ENCODE measurements at places on chromosomes 5 and 9.

GRCh38 chr5:126464016-126464415 lies 40.8 kb downstream of the GRAMD2B start:
- no peak for DNase-seq

DNA sequence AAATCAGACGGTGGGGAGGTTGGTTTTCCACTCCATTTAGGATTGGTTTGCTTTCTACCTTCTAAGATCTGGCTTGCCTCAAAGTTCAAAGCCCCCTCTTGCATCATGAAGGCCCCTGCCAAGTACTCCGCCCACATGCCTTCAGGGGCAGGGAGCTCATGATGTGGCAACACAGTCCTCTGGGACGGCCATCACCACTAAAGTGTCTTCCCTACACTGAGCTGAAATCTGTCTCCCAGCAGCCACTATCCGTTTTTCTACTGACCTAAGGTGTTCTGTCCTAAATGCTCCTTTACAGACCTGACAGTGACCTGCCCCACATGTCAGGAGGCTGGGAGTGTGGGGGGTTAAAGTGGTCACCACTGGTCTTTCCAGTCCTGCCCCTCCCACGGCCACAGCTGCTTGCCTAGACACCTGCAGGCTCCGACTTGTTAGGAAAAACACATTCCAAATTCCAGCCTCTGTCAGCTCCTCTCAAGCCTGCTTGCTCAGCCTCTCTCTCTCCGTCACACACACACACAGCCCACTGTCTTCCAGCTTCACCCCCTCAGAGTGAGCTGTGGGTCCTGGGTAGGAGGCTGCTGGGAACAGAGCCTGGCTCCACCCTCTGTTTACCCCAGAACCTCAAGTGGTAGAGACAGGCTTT lies 44.9 kb downstream of the SHB start:
- DNase-seq = peak; percentile 81

DNA sequence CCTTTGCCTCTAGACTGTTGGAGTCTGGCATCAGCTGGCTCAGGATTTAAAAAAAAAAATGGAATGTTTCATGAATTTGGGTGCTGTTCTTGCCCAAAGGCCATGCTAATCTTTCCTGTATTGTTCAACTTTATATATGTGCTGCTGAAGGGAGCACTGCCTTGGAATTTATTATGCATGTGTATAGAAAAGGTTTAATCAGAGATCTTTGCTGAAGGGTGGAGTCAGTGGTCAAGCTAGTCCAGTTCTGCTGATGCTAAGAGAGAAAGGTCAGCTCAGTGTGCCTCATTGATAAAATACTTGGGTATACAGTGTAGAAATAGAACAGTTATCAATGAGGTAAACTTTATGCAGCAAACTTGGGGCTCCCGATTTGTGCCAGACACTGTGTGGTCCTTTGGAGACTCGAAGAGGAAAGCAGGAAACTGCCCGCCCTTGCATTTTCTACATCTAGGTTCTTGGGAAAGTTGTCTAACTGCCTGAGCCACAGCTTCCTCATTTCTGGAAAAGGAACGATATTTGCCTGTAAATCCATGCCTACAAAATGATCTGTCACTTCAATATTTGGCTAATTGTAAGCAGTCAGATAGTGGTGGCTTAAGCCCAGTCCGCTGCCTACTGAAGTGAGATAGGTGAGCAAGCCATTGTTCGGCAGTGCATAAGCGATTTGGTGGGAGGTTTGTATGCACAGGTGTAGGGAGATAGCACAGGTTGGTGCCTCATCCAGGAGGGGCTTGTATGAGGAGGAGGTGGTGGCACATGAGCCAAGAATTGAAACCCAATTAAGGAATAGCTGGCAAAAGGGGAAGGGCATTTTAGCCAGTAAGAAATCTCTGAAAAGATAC lies 29.2 kb upstream of the GTF2H2C start:
- DNase-seq = no peak

DNA sequence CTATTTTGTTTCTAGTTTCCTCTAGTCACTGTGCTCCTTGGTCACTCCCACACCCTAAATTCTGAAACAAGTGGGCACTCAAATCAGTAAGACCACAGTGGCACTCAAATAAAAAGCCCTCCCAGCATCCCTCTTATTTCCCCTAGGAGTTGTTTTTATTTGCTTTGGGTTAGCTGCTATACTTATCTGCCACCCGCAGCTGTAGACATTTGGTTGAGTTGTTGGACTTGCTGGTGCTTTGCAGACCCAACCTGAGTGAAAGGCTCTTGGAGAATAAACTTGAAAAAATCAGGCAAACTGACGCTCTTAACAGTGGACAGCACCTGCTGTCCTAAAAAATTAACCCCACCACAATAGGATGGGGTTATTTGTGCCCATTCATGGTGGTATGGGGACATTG lies 203.0 kb downstream of the SPATA31A6 start:
- DNase-seq = no peak

DNA sequence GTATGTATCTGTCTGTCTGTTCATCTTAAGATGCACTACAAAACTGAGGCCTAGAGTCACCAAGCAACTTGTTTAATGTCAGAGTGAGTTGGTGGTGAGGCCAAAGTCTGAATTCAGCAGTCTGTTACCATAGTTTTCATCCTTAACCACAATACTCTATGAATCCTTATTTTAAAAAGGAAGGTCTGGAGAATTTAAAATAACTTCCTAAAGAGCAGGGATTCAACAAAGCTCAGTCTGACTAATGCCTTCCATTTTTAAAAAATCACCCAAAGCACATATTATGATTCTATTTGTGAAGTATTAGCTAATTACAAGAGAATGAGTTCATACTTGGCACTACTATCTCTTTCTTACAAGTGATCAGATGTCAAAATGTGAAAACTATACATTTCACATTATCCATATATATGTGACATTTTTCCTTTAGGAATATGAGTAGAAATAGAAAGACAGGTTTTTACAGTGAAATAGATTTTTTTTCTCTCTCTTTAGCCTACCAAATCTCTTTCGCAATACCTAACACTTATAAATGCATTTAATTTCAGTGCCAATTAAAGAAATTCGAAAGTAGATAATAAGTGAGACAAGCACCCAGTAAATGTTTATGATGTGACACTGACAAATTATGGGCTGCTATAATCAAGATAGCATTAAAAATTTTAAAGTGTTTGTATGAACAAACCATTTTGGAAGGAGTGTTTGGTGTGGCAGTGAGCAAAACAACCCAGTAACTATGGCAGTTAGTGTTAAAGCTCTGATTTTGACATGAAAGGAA lies 102.3 kb upstream of the CDKN2B start:
- DNase-seq = no peak

GRCh38 chr9:32265037-32265436 lies 119.4 kb upstream of the ACO1 start:
- no peak for DNase-seq

- no peak for DNase-seq
Observed at GRCh38 chr5:181149355-181149754, 2.0 kb downstream of the OR2V2 start.

DNA sequence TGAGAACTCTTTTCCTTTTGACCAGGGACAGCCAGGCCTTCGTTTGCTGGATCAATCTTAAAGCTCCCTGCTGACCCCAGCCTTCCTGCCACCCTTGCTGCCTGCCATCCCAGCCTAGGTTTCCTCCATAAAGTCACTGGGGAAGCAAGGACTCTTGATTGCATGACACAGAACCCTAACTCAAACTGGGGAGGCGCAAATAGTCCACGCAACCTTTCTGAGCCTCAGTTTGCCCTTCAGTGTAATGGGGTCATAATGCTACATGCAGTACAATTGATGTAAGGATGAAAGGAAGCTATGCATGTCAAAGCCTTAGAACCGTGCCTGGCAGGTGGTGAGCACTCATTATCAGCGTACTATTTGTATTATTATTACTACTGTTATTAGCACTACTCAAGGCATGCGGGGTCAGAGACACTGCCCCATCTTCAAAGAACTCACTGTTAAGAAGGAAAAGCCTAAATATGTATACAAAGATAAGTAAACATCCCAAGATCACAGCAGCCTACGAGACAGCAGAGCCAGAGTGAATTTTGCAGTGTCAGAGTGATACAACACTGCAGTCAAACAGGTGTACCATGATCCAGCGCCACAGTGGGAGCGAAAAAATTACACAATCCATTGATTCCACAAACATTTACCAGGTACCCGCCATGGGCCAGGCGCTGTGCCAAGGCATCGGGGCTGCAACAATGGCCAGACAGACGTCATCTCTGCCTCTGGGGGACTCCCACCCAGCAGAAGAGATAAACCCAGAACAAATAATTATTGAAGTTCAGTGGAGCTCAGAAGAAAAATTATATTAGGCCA lies 16.9 kb upstream of the CPLX2 start:
- no peak for DNase-seq

- no peak for DNase-seq
Observed at GRCh38 chr5:72379936-72380335, 59.8 kb downstream of the PTCD2 start.

- DNase-seq = no peak
Observed at GRCh38 chr5:76602094-76602726, 21.0 kb downstream of the F2RL2 start.

- DNase-seq = no peak
Observed at GRCh38 chr5:11520241-11520930, 383.9 kb downstream of the CTNND2 start.

- no peak for DNase-seq
Observed at GRCh38 chr9:127878001-127878651, 651 bp upstream of the AK1 start.

DNA sequence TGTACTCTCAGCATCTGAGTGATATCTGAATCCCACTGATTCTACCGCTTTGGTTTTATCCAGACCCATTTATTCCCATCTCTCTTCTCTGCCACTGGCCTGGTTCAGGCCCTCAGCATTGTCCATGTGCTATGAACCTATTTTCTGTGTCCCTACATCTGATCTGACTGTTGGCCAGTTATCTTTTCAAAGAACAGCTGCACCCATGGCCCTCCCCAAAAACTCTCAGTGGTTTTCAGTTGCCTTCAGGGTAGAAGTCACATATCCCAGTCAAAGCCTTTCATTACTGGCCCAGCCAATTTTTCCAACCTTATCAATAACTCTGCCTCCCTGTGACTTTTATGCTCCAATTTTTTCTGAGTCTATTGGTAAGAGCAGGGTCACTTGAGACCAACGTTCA lies 297.0 kb downstream of the TRIM32 start:
- DNase-seq = no peak

- no peak for DNase-seq
Observed at GRCh38 chr9:106707738-106708474, 155.1 kb upstream of the ZNF462 start.

All from AG10803 (cell line).